Activated CD4-positive, alpha-beta T cell treated with anti-CD3 and anti-CD28 coated beads for 24 hours (primary cell): ENCODE measurements at places on chromosomes 7 and 10.
A peak's percentile ranks its signal among the peaks of the same experiment; 100 is the strongest.

DNA sequence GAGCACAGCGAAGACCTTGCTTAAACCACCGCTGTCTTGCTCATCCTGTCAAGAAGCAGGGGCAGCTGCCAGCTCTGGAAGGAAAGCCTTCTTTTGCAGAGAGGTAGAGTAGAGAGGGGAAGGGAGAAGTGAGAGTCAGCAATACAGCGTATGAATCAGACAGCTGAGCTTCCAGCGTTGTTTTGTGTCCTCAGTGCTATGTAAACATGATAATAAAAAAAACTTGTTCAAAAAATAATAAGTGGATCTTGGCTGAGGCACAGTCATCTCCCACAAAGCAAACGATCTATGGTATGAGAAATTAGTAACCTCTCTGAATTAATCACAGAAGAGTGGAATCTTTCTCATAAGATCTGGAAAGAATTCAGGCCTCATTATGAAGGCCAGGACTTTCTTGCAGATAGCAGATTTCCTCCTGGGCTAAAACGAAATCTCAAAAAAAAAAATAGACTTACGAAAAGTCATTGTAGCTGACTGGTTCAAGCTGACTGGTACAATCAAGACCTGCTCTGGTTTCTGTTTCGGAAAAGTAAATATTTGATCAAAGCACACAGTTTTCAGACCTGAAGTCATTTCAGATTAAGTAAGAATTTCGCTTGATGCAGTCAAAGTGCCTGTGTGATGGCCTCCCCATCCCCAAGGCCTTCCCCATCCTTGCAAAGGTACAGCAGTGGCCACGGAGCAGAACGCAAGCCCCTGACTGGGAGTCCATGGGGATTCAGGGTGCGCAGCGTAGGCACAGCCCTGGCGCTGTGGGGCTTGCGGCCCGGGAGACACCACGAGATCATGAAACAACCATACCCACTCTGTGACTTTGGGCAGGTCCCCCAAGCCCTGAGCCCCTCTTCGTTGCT lies 29.4 kb downstream of the CHST15 start:
- no peak for DNase-seq

DNA sequence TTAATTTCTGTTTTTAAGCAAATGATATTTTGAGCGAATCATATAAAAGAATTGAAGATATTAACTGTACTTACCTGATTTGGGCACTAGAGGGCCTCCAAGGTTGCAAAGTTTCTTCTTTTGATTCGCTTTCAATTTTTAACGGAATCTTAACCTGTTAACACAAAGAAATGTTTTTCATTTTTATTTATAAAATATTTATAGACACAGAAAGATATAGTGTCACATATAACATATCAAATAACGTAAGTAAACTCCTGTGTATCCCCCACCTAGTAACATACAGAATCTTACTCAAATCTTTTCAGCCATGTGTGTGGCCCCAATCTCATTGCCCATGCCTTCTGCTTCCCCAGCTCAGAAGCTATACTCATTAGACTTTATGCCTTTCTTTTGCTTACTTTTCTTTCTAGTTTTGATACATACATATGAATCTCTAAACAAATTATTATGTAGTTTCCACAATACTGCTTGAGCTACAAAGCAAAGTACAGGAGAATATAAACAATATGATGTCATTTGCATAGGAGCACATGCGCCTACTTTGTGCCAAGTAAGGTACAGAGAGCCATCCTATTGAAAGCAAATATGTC lies 49.5 kb upstream of the ZPBP start:
- DNase-seq, result peak; percentile 48

- DNase-seq, result no peak
These were observed 50.3 kb downstream of the SRRM3 start for GRCh38 chr7:76252021-76252420.

DNA sequence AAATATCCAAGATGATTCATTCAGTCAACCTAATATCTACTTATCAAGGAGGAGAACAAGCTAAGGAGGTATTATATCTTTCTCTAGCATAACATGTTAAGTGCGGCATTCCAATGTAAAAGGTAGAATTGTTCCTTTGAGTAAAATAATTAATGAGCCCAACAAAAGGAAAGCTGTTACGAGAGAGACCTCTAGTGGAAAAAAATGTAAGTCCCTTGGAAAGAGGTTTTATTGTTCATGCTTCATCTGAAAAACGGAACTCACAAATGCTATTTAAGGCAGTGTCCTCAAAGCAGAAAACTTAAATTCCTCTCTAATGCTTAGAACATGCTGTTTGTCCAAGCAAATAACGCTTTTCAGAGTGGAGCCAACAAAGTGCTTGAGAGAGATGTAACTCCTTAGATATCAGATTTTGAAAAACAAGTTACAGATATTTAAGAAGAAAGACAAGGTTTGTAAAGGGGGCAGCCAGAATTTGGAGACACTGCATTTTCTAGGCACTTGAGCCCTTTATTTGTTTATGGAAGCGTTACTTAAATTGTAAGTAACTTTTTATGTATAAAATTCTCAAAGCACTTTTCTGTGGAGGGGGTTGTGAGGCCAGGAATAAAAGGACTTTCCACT lies 119.9 kb downstream of the TFEC start:
- DNase-seq, result no peak

GRCh38 chr7:124635416-124635815 lies 130.2 kb downstream of the GPR37 start:
- no peak for DNase-seq

DNA sequence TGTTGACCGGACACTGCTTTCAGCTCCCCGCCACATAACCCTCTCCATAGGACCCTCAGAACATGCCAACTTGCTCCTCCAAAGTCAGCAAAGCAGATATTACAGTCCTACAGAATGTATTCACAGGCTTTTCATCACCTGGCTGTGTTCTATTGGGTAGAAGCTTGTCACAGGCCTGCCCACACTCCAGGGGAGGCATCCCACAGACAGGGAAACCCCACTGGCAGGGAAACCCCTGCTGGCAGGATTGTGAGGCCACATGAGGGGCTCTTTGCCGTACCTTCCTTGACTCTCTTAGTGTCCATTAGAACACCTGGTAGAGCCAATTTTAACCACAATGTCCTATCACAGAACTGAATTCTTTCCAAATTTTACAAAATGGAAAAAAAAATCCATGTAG lies 344.2 kb upstream of the MGMT start:
- no peak for DNase-seq

GRCh38 chr10:122445904-122446303 lies 8.5 kb upstream of the ARMS2 start:
- DNase-seq, result no peak

DNA sequence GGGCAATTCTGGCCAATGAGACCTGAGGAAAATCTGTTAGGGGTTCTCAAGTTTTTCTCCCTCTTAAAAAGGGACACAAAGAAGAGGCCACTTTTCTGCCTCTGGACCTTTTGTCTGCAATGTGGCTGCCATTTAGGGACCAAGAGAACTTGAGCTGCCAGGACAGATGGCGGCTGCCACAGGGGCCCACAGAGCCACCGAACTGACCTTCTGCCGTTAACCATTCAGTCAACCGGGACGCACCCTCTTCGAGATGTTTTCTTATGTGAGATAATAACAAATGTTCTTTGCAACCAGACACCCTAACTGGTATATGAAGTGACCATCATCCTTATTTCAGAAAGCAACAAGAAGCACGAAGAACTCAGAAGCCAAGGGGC lies 29.2 kb downstream of the GSDME start:
- no peak for DNase-seq

- DNase-seq, result no peak
These were observed 5.8 kb downstream of the TWIST1 start for GRCh38 chr7:19111474-19112273.

GRCh38 chr7:124022551-124022950 lies 10.3 kb downstream of the TMEM229A start:
- DNase-seq, result no peak

GRCh38 chr10:72250666-72251065 lies 23.1 kb upstream of the DDIT4 start:
- DNase-seq, result no peak

GRCh38 chr7:2193575-2194305 lies 39.0 kb downstream of the MAD1L1 start:
- no peak for DNase-seq

GRCh38 chr7:16982640-16983350 lies 101.0 kb upstream of the AGR3 start:
- no peak for DNase-seq

DNA sequence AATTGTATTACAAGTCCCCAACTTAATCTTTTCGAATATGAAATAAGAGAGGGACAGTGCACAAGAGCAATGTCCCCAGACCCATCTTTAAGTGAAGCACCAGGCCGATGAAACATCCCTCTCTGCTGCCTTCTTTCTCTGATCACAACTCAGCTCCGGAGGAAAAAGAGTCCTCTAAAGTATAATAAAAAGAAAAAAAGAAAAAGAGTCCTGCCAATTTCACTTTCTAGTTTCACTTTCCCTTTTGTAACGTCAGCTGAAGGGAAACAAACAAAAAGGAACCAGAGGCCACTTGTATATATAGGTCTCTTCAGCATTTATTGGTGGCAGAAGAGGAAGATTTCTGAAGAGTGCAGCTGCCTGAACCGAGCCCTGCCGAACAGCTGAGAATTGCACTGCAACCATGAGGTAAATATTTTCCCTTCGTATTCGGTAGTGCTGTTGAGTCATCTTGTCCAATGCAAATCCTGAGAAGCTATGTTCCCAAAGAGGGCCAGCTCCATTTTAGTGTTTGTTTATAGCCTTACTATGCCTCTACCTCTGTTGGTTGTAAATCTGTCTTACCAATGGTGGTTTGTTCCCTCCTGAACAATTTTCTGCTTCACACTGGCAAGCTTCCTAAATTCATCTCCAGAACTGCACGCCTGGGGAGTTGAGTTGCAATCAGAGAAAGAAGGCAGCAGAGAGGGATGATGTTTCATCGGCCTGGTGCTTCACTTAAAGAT lies at the start of gene IFIT2:
Gene IFIT2, plus strand, starts transcription at position 326 of the 725 bp plus-strand sequence. Its CDS starts 78 bp downstream, at position 404.
- DNase-seq, result no peak

GRCh38 chr10:12434277-12434676 lies 84.9 kb downstream of the CAMK1D start:
- no peak for DNase-seq

DNA sequence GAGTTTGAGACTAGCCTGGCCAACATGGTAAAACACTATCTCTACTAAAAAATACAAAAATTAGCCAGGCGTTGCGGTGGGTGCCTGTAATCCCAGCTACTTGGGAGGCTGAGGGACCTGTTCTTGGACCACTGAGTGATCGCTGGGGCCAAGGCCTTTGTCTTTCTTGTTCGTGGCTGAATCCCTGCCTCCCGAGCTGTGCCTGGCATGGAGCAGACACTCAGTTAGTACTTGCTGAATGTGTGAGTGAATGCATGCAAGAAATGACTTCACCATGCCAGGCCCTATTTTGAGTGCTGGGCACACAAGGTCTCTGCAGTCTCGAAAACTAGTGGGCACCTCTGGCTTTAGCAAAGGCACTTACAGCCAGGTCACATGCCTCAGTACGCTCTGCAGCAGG lies 85.1 kb downstream of the HIP1 start:
- DNase-seq, result no peak

GRCh38 chr10:130558746-130559546 lies 422.8 kb downstream of the GLRX3 start:
- no peak for DNase-seq

- DNase-seq, result no peak
These were observed 45.8 kb downstream of the HDAC9 start for GRCh38 chr7:18541181-18541870.

GRCh38 chr10:79399223-79399831 lies 46.1 kb downstream of the ZCCHC24 start:
- DNase-seq, result no peak

GRCh38 chr7:39033885-39034624 lies 56.3 kb downstream of the POU6F2 start:
- DNase-seq, result no peak

- DNase-seq, result no peak
These were observed 126.9 kb upstream of the KLF6 start for GRCh38 chr10:3911713-3912442.

DNA sequence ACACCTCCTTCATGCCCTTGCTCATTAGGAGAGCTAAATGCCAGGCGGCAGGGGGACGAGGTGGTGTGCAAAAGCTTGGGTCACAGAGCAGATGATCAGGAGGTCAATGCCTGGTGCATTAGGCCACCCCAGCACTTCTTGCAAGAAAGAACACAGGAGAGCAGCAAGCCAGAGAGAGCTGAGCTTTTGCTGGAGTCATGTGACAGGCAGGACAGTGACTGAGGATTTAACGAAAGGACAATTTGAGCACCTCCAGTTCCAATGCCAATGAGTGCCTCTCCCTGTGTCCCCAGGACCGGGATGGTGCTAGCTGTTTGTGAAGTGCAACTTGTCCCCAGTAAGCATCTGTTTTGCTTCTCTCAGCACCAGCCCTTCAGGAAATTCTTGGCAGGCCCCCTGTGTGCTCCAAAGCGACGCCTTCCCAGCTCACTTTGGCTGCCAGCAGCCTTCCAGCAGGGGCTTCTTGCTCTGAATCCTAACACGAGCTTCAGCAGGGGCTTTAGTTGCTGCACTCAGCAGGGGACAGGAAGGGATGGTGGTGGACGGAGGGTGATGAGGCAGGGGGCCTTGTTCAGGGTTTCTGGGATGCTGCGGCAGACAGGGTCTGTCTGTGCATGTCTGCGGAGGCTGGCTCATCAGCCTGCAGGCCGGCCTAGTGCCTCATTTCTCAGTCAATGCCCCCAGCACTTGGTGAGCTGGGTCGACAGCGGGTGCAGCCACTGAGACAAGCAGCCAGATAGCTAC lies 368.1 kb downstream of the RPS24 start:
- no peak for DNase-seq

DNA sequence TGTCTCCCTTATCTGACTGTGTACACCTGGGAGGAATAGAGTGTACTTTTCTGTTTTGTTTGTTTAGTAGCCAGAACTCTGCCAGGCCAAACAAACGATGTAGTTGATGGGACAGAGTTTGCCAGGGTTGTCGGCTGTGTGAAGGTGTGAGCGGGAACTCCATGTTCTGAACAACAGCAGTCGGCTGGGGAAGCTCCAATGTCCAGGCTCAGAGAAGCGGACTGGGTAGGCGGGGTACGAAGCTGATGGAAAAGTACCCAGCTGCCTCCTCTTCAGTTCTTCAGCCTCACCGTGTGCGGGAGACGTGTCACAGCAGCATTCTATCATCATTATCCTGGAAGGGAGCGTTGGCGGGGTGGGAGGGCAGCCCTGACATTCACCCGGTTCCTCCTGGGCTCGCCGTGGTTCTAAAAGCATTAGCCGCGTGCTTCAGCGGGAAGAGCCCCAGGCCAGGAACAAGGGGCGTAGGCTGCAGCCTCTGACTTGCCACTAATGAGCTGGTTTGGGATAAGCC lies 52.9 kb downstream of the PFKFB3 start:
- no peak for DNase-seq

- DNase-seq, result no peak
These were observed 225.3 kb downstream of the PTEN start for GRCh38 chr10:88088441-88089340.
